Spleen (tissue), 13 donors: ENCODE measurements at places on chromosomes 1 and 21.

DNA sequence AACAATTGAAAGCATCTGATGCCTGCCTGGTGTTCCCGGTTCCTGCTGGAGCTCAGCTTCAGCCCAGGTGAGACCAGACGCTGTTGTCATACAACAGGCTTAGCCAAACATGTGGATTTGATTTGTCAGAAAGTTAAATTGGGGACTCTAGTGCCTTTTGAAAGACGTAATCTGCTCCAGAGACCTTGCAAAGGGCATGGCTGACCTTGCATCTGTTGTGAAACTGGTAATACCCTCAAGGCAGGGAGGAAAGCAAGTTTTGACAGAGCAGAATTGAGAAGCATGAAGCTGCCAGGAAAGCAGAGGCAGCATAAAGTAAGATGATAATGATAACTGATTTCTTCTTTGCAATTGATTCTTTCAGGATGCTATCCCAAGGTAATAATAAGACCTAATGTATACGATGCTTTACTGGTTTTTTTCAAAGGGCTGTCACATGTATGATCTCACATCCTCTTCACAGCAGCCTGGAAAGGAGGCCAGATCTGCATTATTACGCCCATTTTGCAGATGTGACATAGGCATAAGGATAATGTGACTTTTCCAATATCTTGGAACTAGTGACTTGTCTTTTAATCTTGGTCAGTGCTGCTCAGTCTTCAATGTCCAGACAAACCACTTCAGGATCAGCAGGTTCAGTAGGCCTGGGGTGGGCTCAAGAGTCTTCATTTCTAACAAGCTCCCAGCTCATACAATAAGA lies 24.7 kb upstream of the CNN3 start:
- DNase-seq = no peak

DNA sequence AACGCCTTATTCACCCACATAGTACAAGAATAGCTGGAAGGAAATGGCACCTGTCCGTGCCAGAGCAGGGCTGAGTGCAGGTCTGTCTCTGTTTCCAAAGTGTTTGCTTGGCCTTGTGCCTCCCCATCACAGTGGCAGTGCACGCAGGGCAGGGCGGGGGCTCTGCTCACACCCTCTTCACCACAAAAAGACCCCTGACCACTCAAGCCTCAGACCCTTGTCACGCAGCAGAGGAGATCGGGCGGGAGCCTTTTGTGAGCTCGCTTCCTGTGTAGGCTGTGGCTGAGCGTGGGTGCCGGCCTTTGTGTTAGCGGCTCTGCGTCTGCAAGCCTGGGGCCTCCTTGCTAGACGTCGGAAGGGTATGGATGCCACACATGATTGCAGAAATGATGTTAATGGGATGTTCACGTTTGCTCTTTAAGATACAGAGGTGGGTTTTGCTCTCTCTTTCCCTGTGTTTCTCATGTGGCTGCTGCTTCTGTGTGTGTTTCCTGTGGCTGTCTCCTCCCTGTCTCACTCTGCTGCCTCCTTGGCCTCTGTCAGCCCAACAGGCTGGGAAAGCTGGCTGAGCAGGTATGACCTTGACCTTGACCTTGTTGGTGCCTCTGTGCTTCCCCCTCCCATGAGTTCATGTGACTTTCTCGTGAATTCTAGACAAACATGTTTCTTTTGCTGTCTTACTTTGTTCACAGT lies 45.4 kb downstream of the S100B start:
- no peak for DNase-seq

DNA sequence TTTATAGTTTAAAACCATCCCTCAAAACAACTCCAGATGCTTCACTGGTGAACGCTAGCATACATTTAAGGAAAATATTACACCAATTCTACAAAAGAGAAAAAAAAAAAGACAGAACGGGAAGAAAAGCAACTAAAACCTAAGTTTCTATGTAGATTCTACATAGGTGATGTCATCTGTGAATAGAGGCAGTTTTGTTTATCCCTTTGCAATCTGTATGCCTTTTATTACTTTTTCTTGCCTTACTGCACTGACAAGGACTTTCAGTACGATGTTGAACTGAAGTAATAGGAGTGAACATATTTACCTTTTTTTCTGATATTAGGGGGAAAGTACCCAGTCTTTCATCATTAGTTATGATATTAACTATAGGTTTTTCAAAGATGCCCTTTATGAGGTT lies 101.7 kb upstream of the HAO2 start:
- no peak for DNase-seq

DNA sequence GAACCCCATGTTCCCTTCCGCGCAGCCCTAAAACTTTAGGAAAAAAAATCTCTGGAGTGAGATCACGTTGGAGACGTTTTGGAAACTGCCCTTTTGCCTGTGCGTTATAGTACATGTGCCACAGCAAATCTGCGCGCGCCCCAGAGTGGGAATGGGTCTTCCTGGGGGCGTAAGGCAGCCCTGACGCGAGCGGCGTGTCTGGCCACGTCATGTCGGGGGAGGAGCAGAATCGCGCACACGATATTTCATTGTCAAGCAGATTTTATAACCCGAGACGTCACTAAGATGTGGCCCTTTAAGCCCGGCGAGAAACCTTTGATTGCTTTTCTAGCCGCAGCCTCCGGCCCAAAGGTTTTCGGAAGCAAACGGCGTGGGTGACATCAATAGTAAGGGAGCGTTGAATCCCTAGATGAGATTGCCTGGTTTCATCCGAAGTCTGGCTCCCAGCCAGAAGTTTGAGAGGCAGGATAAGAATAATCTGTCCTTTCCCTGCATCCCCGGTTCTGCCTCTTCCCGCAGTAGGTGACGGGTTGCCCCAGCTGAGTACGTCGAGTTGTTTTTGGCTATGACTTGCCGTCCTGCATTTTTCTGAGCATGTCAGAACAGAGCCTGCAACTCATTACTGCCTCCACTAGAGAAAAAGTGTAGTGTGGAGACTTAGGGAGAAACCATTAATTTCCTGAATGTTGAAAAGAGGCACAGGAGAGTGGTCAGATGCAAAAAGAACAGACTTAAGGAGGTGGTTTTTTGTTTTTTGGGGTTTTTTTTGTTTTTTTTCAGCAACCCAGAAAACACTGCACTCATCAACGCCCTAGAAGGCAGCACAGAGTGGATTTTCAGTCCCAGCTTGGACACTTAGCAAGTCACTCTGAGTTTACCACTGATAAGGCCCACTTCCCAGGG lies 817 bp upstream of the PMVK start:
- peak; percentile 96 for DNase-seq

GRCh38 chr1:163399976-163400601 lies 78.3 kb downstream of the NUF2 start:
- DNase-seq = no peak

- DNase-seq = no peak
Measured at GRCh38 chr1:165143437-165144065, 213.0 kb downstream of the LMX1A start.

DNA sequence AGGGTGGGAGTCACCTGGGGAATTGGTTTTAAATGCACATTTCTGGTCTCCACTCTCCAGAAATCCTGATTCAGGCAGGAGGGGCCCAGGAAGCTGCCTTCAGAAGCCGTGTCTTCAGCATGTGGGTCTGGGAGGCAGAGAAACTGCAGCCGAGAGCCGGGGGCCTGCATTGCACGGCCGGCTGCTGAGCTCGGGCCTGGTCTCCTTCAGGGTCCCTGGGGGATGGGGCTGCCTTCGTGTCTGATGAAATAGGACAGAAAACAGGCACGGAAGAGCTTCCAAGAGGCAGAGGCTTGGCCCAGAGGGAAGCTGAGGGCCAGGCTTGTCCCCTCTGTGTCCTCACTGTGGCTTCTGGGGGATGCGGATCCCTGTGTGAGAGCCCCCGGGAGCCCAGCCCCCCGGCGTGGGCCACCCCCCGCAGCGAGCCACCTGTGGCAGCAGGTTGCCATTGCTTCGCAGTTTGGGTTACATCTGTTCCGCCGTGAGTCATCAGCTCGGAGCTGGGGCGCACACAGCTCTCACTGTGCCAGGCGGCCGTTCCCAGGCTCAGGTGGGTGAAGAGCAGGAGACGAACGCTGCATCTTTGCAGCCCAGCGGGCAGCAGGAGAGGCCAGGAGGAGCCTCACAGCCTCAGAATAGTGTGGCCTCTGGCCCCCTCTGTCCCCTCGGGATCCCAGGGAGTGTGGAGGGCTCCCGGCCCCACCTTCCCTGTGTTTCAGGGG lies 72.4 kb downstream of the AJAP1 start:
- no peak for DNase-seq

DNA sequence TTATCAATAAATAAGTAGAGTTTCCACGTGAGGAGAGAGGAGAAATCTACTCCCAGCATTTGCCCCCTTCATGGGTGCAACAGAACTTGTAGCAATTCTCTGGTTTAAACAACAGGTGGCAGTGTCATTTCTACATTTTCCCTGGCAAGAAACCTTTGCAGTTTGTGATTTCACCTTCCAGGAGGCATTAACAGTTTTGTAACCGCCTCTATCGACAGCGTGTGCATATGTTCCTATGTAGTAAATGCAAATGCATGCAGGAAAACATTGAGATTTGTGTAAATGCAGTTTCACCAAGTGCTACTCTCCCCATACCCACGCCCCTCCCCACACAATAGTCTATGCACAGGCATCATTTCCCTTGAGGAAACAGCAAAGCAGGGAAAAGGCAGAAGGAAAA lies 494.7 kb downstream of the SMYD3 start:
- DNase-seq = no peak

- peak; percentile 70 for DNase-seq
Measured at GRCh38 chr1:93758842-93759515, 77.3 kb upstream of the BCAR3 start.

DNA sequence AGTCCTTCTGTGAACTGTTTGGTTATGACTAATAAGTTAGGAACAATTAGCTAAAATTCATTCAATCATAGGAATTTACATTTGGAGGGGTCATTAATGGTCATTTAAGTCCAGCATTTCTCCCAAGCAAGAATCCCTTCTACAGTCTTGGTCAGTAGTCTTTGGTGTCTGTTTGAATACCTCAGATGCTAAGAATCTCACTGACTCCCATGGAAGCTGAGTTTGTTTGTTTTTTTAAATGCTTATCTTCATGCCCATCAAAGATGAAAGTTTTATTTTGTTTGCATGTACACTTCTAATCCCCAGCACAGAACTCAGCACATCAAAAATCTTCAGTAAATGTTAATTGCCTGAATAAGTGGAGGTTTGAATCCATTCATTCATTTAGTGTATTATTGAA lies 41.3 kb upstream of the SLC44A3 start:
- no peak for DNase-seq

- DNase-seq = no peak
Measured at GRCh38 chr1:170355267-170355801, 176.6 kb upstream of the GORAB start.

DNA sequence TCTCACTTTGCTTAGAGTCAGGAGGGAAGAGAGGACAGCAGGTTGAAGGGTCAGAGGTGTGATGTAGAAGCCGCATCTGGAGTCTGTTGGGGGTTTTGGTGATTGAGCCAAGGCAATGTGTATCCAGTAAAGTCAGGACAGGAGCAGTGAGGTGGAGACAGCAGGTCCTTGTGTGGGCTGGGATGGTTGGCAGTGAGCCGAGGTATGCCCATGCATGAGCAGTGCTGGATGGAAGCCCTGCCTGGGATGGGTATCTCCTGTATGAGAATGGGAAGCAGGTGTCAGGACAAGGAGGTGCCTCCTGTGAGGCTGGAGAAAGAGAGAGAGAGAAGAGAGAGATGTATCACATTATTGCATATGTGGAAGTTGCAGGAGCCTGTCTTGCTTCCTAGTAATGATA lies 90.0 kb downstream of the OBSCN start:
- DNase-seq = peak; percentile 33
